Left renal cortex interstitium (tissue), 4 donors: ENCODE measurements at places on chromosomes 7 and 10.

- DNase-seq: no peak
These were observed 76.6 kb downstream of the GLRX3 start for GRCh38 chr10:130212746-130213145.

DNA sequence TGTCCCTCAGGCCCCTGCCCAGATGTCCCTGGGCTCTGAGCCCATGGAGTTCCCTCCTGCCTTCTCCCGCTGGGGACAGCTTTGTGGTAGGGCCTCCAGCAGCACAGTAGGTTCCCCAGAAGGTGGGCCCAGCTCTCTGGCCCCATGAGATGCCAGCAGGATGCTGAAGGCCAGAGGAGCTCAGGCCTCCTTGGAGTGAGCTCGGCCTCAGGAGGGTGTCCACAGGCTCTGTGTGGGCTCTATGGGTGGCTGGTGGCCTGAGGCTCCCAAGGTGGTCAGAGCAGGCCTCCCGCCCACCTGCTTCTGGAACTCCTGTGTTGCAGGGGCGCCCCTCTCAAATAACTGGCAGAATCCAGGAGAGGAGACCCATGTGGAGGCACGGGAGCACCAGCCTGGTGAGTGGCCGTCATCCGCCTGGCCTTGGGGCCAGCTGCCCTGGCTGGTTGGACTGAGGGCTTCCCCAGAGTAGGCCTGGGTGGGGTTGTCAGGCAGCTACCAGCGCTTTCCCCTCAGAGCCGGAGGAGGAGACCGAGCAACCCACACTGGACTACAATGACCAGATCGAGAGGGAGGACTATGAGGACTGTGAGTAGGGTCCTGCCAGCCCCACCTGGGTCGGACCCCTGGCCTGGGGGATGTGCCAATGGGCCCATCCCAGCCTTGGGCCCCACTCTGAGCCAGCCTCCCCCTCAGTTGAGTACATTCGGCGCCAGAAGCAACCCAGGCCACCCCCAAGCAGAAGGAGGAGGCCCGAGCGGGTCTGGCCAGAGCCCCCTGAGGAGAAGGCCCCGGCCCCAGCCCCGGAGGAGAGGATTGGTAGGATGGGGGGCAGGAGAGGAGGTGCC lies 3.2 kb downstream of the AEBP1 start:
- DNase-seq: no peak

GRCh38 chr10:3467052-3467951 lies 294.7 kb upstream of the PITRM1 start:
- no peak for DNase-seq

DNA sequence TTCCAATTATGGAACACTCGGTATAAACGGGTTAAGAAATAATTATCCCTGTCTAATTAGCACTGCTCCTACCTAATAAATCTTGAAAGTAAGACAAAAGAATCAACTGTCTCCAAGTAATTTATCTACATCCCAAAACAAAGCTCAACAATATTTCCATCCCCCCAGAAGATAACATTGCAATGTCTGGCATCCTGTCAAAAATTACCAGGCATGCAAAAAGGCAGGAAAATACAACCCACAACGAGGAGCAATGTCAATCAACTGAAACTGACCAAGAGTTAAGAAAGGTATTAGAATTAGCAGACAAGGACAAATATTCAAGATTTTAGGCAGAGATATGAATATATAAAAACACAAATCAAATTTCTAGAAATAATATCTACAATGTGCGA lies 84.5 kb upstream of the SVIL start:
- no peak for DNase-seq

DNA sequence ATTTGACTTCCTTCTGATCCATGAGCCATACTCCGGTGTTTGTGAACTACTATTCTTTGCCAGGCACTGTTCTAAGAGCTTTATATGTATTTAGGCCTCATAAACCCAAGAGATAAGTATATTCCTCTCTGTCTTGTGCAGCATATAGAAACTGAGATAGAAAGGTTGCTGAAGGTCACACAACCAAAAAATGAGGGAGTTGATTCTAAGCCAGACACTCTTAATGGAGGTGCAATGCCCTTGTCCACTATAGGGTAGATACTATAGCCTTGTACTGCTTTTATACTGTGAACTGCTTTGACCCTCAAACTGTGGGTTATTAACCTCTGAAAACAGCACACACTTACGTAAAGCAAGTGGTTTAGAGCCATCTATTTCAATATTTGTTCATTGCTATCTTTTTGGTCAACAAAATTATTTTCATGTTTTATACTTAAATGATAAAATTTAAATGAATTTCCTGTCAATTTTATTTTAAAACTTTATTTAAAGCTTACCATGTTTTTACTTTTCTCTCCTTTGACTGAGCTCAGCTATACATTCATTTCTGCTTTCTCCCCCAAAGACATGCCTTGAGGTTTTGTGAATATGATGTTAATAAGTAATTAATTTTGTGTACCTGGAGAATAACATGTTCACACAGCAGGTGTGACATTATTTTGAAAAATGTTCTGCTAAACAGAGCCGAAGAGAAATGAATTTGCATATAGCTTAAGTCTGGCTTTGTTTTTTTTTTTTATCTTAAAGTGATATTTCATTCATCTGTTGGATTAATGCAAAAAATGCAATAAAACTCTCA lies 687.3 kb downstream of the DNAJB9 start:
- DNase-seq: no peak

GRCh38 chr10:13003004-13003403 lies 1.5 kb upstream of the CCDC3 start:
- DNase-seq: no peak

DNA sequence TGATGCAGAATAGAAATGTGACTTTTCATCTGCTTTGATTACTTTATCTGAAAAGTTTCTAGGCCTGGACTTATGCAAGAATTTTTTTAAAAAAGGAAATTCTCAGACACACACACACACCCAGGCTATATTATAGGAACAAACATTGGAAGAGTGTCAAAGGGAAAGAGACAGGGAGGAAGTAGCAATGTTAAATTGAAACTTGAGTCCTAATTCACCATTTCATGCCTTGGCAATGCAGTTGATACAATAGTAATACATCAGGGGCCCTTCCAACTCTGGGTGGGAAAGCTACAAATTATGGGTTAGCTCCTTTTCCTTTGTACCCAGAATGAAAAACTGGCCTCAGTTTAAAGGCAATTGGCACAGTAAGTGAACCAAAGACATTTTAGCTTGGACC lies 258.0 kb upstream of the LYZL1 start:
- DNase-seq: no peak

DNA sequence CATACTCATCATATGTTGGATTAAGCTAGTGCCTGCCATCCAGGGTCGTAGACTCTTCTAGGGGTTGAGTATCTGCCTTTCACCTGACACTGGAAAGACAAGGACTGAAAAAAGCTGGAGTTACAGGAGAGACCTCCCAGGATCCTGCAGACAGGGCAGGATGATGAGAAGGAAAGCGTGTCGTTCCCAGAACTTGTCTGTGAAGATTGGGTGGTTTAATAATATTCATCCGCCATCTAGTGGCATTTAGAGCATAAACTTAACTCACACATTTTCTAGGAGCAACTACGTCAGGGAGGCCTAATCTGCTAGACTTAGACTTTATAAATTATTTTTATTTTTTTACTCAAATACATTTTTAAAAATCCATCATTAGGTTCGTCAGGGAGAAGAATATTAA lies 59.6 kb downstream of the ADRB1 start:
- DNase-seq: peak; percentile 51

DNA sequence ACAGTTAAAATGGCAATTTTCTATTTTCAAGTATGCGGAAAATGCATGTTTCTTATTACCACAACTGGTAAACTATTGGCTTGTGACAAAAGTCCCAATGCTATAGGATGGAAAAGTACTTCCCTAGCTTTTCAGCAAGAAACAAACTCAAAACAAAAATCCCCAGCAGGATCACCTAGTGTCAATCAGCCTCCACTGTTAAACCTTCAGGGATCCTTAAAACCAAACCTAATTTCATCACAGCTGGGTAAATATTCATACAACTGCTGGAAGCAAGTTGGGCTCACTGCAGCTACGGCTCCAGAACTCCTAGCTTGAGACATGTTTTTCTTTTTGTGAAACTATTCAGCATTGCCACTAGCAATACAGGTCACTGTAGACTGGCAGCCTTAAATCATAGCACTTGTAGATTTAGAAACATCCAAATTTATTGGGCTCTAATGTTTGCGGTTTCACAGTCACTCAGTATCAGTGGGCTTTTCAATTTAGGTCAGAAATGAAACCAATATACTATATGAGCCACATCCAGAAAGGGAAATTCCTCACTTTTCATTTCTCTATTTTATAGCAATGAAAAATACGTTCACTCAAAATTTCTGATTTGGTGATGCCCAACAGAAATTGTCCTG lies 145.2 kb upstream of the ANK3 start:
- no peak for DNase-seq

GRCh38 chr7:99005776-99006175 lies 127.4 kb downstream of the TRRAP start:
- DNase-seq: no peak

- DNase-seq: no peak
These were observed 1.8 kb downstream of the TFEC start for GRCh38 chr7:116028787-116029186.

- no peak for DNase-seq
These were observed 114.6 kb downstream of the TACC2 start for GRCh38 chr10:122103592-122103991.

GRCh38 chr7:155844526-155844925 lies 32.3 kb upstream of the SHH start:
- DNase-seq: no peak

- DNase-seq: no peak
These were observed 84.5 kb upstream of the FAM20C start for GRCh38 chr7:107907-108306.

DNA sequence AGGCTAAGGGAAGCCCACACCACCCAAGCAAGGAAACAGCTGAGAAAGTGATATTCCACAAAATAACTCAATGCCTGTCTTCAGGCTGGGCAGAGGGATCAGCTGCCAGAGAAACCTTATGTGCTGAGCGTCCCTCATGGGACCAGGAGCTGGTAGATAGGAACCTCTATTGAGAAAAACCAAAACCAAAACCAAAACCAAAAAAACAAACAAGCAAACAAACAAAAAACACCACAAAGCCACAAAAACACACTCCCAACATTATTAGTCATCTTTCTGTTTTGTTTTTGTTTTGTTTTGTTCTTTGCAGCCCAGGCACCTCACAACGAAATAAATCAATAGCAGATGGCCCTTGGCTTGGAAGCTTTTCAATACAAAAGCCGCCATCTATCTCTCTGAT lies 760.8 kb upstream of the CELF2 start:
- no peak for DNase-seq

GRCh38 chr7:95545007-95545615 lies 51.2 kb downstream of the PDK4 start:
- no peak for DNase-seq
